ENCODE measurements at places on chromosomes 6 and 20.

- DNase-seq, result no peak
These were observed 813.4 kb downstream of the MAFB start for GRCh38 chr20:39875492-39876110.

DNA sequence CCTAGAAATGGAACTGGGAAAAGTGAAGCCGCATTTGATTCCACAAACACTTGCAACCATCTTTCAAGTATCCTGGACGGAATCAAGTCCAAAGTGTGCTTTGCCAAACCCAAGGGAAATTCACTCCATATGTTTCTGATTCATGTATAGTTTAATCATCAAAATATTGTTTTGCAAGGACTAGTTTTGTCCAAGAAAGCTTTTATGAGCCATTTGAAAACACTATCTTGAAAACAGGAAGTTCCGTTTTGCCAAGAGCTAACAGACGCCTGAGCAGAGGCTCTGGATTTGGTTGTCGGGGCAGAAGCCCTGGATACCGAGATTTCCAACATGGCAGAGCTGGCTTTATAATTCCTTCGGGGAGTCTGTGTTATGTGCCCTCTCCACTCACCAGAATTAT, 251.1 kb downstream of the PHACTR1 start:
- DNase-seq, result no peak

DNA sequence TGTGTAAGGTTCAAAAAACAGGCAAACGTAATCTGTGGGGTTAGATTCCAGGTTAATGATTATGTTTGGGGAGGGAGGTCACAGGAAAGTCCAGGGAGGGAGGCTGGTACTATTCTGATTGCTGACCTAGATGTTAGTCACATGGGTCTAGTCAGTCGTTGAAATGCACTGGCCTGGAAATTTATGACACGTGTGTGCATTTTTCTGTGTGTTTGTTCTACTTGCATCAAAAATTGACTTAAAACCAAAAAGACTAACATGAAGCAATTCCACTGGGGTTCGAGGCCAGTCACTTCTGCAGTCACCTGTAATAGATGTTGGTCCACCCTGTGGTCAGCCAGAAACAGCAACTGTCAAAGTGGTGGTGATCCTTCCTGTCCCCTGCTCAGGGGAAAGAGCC, 104.2 kb upstream of the MLN start:
- DNase-seq, result no peak

DNA sequence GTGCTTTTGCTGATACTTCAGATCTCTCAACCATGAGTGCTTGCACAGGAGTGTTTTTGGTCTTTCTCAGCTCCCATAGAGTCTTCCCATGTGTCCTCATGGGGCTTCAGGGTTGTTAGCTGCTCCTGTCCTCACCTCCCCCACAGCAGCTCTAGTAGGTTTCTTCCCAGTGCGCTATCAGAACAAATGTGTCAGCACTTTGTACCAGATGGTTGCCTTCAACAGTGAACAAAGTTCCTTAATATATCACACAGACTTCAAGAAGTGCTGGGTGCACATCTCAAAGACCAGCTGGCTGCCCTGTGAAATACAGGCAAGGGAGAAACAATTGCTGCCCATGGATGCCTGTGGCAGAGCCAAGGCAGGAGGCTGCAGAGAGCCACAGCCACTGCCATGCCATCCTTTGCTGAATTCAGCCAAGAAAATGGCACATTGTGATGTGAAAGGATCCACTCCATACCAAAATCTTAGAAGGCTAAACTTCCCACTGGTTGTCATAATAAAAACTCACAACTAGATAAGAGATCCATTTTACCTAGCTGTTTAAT, 471.3 kb downstream of the C6orf118 start:
- no peak for DNase-seq

- no peak for DNase-seq
These were observed 133.3 kb upstream of the FOXQ1 start for GRCh38 chr6:1178590-1178989.

GRCh38 chr20:1909097-1909496, 13.9 kb downstream of the SIRPA start:
- no peak for DNase-seq

GRCh38 chr20:707451-708110, 32.0 kb upstream of the SCRT2 start:
- no peak for DNase-seq

DNA sequence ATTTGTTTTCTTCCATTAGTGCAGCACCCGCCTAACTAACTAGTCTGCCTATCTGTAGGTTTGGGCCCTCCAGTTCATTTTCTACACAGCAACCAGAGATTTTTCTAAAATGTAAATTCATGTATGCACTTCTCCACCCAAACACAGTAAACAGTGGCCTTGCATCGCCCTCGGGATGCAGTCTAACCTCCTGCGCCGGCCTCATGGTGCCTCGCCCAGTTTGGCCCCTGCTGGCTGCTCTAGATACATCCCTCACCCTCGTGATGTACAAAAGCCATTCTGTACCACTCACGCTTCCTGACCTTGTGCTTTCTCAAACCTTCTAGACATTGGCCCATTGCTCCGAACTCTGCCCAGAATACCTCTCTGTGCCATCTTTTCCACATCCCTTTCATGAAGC, 53.8 kb upstream of the VSTM2L start:
- no peak for DNase-seq
